Mesothelial cell of epicardium (in vitro differentiated cells): ENCODE measurements at places on chromosomes 6 and 20. TPM values are rescaled to one million over a fixed set of nuclear protein-coding genes. Genes with fewer than 3 reads are reported as not detected.

The LAMA4 gene
- 41.5 to 49.4 TPM (median 46.4 TPM) in 3 replicates for total RNA-seq

The C6orf163 gene
- 9.0 to 11.5 TPM (median 10.0 TPM) in 3 replicates for total RNA-seq

The NKAIN2 gene
- 0.13 to 1.6 TPM (median 0.20 TPM) in 3 replicates for total RNA-seq

The TREML1 gene
- total RNA-seq: not detected in 3 replicates

The TBC1D22B gene
- total RNA-seq: 14.8 to 15.2 TPM (median 15.1 TPM) in 3 replicates

The DDAH2 gene
- 142 to 144 TPM (median 143 TPM) in 3 replicates for total RNA-seq

The SAMD3 gene
- 0.38 to 0.49 TPM (median 0.47 TPM) in 3 replicates for total RNA-seq

The CST5 gene
- total RNA-seq: not detected in 3 replicates

The VPS16 gene
- 46.0 to 51.6 TPM (median 47.7 TPM) in 3 replicates for total RNA-seq

The UFL1 gene
- total RNA-seq: 39.4 to 40.2 TPM (median 39.5 TPM) in 3 replicates

The STXBP5 gene
- total RNA-seq: 19.0 to 22.0 TPM (median 19.9 TPM) in 3 replicates

The C4A gene
- 12.0 to 15.3 TPM (median 12.3 TPM) in 3 replicates for total RNA-seq

The OXT gene
- not detected in 3 replicates for total RNA-seq

The ZNF341 gene
- 5.3 to 5.4 TPM (median 5.4 TPM) in 3 replicates for total RNA-seq

The RSPH9 gene
- 0.80 to 0.88 TPM (median 0.82 TPM) in 3 replicates for total RNA-seq

The PBOV1 gene
- not detected in 3 replicates for total RNA-seq

The SCAF8 gene
- total RNA-seq: 75.8 to 79.9 TPM (median 76.7 TPM) in 3 replicates

The SLC44A4 gene
- total RNA-seq: 0.40 to 0.94 TPM (median 0.66 TPM) in 3 replicates

The TCF15 gene
- total RNA-seq: 0.74 to 0.90 TPM (median 0.75 TPM) in 3 replicates

The GJA1 gene
- total RNA-seq: 125 to 140 TPM (median 136 TPM) in 3 replicates

The TULP4 gene
- total RNA-seq: 133 to 137 TPM (median 135 TPM) in 3 replicates
